Osteocyte (in vitro differentiated cells): ENCODE measurements at places on chromosomes 13 and 19. TPM values are rescaled to one million over a fixed set of nuclear protein-coding genes. Genes with fewer than 3 reads are reported as not detected.

DNA sequence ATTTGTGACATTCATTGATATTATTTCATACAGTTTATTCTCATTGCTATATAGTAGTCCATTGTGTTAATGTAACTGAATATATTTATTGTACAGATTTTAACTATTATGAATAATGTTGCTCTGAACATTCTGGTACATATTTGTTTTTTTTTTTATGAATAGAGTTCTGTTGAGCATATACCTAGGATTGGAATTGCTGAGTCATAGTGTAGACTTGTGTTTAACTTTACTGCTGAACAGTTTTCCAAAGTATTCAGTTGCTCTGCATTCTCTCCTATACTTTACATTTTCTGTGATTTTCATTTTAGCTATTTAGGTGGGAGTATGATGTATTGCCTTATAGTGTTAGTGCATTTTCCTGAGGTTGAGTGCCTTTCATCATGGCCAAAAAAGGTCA, 97.5 kb downstream of the MAB21L1 start:
- no peak overlapping the region for H3K27ac ChIP-seq
- no peaks in the 10 kb centered on the region for H3K27me3 ChIP-seq
- no peaks in the 10 kb centered on the region for H3K36me3 ChIP-seq
- DNase-seq: no peak
- H3K4me1 ChIP-seq: peaks cover 7% of the 10 kb centered on the region

The TNFSF11 gene
- total RNA-seq: 0.26 TPM in 1 of 2 replicates, not detected in the other

The IL27RA gene
- 1.8 and 1.9 TPM in 2 replicates for total RNA-seq

The OR7G3 gene
- total RNA-seq: not detected in 2 replicates

DNA sequence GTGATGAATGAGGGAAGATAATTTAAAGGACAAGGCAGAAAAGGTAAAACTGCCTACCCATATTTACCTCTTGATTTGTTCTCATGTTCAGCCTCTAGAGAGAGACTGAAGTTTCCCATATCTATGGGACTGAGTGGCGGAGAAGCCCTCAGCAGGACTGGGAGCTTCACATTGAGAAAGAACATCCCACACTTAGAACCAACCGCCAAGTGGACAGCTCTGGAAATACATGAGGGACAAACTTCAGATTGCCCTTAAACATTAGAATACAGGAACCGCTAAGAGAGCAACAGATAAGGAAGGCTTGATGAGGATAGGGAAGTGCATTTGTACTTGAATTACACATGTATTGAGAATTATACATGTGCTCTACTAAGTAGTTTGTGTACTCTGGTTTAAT, 316.0 kb upstream of the MIR17HG start:
- H3K36me3 ChIP-seq: no peaks in the 10 kb centered on the region
- no peak overlapping the region for H3K27ac ChIP-seq
- no peak overlapping the region for H3K4me3 ChIP-seq
- peaks cover 14% of the 10 kb centered on the region for H3K27me3 ChIP-seq

The NCR1 gene
- total RNA-seq: not detected in 2 replicates

GRCh38 chr13:30824651-30825050, 81.4 kb upstream of the MEDAG start:
- no peak overlapping the region for H3K27ac ChIP-seq
- H3K4me1 ChIP-seq: peaks cover 13% of the 10 kb centered on the region
- no peak overlapping the region for H3K4me3 ChIP-seq

The HS6ST3 gene
- not detected in 2 replicates for total RNA-seq

The IGFL3 gene
- not detected in 2 replicates for total RNA-seq

- no peak for DNase-seq
- H3K36me3 ChIP-seq: peaks cover 8% of the 10 kb centered on the region
- no peak overlapping the region for H3K4me3 ChIP-seq
- peak overlapping the region; percentile 60 for H3K27ac ChIP-seq
Measured at GRCh38 chr19:5563935-5564612, 3.7 kb downstream of the TINCR start.

The PEAK3 gene
- 0.44 and 0.51 TPM in 2 replicates for total RNA-seq

GRCh38 chr13:25037057-25037813, 58.7 kb upstream of the PABPC3 start:
- DNase-seq: no peak
- peaks cover 63% of the 10 kb centered on the region for H3K27me3 ChIP-seq
- H3K27ac ChIP-seq: no peak overlapping the region
- no peaks in the 10 kb centered on the region for H3K4me1 ChIP-seq
- H3K36me3 ChIP-seq: no peaks in the 10 kb centered on the region
- no peak overlapping the region for H3K4me3 ChIP-seq

The CYP4F2 gene
- total RNA-seq: not detected in 2 replicates

The WASF3 gene
- 17.1 and 20.0 TPM in 2 replicates for total RNA-seq

DNA sequence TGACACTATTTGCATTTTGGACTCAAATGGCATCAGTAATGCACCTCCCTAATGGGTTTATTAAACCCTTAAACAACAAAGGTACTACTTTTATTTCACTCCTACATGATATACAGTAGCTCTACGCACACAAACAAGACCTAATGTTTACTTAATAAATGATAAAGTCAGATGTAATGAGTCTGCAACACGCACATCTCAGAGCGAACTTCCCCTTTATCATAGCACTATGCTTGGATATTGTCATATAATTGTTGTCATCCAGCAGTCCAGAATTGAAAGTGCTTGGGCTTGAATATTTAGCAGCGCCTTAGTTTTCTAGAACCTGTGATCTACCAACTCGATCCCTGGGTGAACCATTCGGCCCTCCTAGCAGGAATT, 772 bp downstream of the PARP4 start:
- H3K27ac ChIP-seq: peak overlapping the region; percentile 97
- H3K36me3 ChIP-seq: peaks cover 6% of the 10 kb centered on the region
- peaks cover 3% of the 10 kb centered on the region for H3K27me3 ChIP-seq
- peaks cover 19% of the 10 kb centered on the region for H3K4me1 ChIP-seq

GRCh38 chr19:4722671-4723594, 709 bp downstream of the DPP9 start:
- H3K4me3 ChIP-seq: peak overlapping the region; percentile 94
- H3K36me3 ChIP-seq: peaks cover 2% of the 10 kb centered on the region
- H3K27me3 ChIP-seq: no peaks in the 10 kb centered on the region
- H3K4me1 ChIP-seq: peaks cover 32% of the 10 kb centered on the region
- H3K27ac ChIP-seq: peak overlapping the region; percentile 89
- DNase-seq: no peak

The SPACA4 gene
- not detected in 2 replicates for total RNA-seq

GRCh38 chr19:35310811-35311465, 18.0 kb upstream of the CD22 start:
- no peak overlapping the region for H3K27ac ChIP-seq
- no peak overlapping the region for H3K4me3 ChIP-seq
- H3K4me1 ChIP-seq: peaks cover 1% of the 10 kb centered on the region

DNA sequence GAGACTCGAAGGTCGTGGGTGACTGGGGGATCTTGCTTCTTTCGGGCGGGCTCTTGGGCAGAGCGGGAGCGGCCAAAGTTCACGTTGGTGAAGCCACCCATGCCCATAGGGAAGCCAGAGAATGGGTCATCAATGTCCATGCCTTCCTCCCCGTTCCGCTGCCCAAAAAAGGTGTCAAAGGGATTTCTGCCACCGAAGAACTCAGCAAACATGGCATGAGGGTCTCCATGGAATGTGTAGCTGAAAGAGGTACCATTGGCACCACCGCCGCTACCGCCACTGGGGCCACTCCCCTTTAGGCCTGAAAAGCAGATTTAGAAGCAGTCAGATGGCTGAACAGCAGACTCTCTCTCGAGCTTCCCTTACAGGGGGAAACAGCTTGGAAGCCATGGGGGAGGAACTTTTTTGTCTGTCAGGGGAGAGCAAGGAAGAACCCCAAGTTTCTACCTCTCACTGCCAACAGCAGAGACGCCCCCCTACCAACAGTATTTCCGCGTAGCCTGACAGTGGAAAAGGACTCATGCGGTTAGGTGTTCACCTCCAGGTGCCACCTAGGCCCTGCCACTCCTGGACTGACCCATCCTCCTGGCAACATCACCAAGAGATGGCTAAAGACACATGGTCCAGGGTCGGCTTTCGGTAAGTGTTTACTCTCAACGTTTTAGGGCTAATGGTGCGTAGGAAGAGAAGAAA, 1.3 kb downstream of the DNAJB1 start:
- no peaks in the 10 kb centered on the region for H3K27me3 ChIP-seq
- peak overlapping the region; percentile 75 for H3K27ac ChIP-seq
- H3K36me3 ChIP-seq: peaks cover 24% of the 10 kb centered on the region

DNA sequence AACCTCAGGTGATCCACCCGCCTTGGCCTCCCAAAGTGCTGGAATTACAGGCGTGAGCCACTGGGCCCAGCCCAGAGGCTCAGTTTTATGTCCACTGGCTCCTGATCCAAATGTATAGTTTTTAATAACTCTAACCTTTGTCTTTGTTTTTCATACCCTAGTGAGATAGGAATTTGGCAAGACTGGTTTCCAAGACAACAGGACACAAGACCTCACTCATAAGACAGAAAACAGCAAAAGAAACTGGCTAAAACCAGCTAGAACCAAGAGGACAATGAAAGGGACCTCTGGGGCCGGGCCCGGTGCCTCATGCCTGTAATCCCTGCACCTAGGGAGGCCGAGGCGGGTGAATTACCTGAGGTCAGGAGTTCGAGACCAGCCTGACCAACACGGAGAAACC, 27.6 kb downstream of the CPT1C start:
- H3K36me3 ChIP-seq: no peaks in the 10 kb centered on the region
- H3K27ac ChIP-seq: peak overlapping the region; percentile 93

The KLHL1 gene
- not detected in 2 replicates for total RNA-seq

The RNF113B gene
- not detected in 2 replicates for total RNA-seq

DNA sequence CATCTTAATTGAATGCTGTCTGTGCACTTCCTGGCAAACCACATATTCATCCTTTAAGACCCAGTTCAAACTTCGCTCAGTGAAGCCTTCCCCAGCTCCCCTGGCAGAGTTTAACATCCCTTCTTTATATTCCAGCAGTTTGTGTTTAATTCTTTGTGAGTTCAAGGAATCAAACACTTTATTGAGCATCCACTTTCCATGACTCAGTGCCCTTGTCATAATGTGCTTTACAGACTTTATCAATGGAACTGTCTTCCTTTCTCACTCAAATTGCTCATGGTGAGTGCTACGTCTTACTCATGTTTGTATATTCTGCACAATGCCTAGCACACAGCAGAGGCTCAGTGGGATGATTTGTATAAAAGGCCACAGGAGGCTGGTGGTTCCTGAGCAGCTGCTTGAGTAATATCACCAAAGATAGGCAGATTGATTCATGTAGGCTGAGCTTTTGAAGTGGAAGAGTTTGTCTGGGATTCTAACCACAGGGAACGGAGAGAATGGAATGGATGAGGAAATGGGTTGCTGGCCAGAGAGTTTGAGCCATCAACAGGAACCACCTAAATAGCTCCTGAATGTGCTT, 44.2 kb downstream of the SERTM1 start:
- no peak overlapping the region for H3K27ac ChIP-seq
- DNase-seq: no peak
- H3K4me3 ChIP-seq: no peak overlapping the region
- no peaks in the 10 kb centered on the region for H3K4me1 ChIP-seq

The DBP gene
- total RNA-seq: 18.5 and 20.3 TPM in 2 replicates

The KPTN gene
- total RNA-seq: 14.5 and 21.9 TPM in 2 replicates

The PCID2 gene
- total RNA-seq: 47.9 and 48.1 TPM in 2 replicates

GRCh38 chr13:107977071-107977574, 238.2 kb downstream of the LIG4 start:
- H3K27ac ChIP-seq: no peak overlapping the region
- H3K27me3 ChIP-seq: peaks cover 9% of the 10 kb centered on the region
- no peaks in the 10 kb centered on the region for H3K4me1 ChIP-seq
- no peak for DNase-seq
- no peaks in the 10 kb centered on the region for H3K36me3 ChIP-seq
- no peak overlapping the region for H3K4me3 ChIP-seq

The C1QTNF9B gene
- not detected in 2 replicates for total RNA-seq

- H3K36me3 ChIP-seq: no peaks in the 10 kb centered on the region
- H3K4me3 ChIP-seq: no peak overlapping the region
- peaks cover 12% of the 10 kb centered on the region for H3K4me1 ChIP-seq
- DNase-seq: no peak
- H3K27ac ChIP-seq: no peak overlapping the region
Measured at GRCh38 chr13:85417807-85418206, 381.4 kb downstream of the SLITRK6 start.

The KANK3 gene
- 0.30 TPM in 1 of 2 replicates, not detected in the other for total RNA-seq

- no peak for DNase-seq
- peaks cover 16% of the 10 kb centered on the region for H3K36me3 ChIP-seq
Measured at GRCh38 chr19:6412447-6413091, 12.0 kb downstream of the KHSRP start.

- H3K36me3 ChIP-seq: peaks cover 15% of the 10 kb centered on the region
- H3K4me1 ChIP-seq: peaks cover 26% of the 10 kb centered on the region
- no peaks in the 10 kb centered on the region for H3K27me3 ChIP-seq
- no peak overlapping the region for H3K27ac ChIP-seq
- no peak overlapping the region for H3K4me3 ChIP-seq
- no peak for DNase-seq
Measured at GRCh38 chr19:6260912-6261650, 18.7 kb downstream of the MLLT1 start.

The CYP2B6 gene
- not detected in 2 replicates for total RNA-seq

GRCh38 chr19:4414144-4414799, 11.8 kb downstream of the CHAF1A start:
- DNase-seq: no peak
- no peak overlapping the region for H3K4me3 ChIP-seq
- H3K4me1 ChIP-seq: peaks cover 7% of the 10 kb centered on the region
- no peak overlapping the region for H3K27ac ChIP-seq
- no peaks in the 10 kb centered on the region for H3K27me3 ChIP-seq

GRCh38 chr13:46595136-46595884, 42.3 kb downstream of the LRCH1 start:
- H3K36me3 ChIP-seq: no peaks in the 10 kb centered on the region
- H3K27ac ChIP-seq: peak overlapping the region; percentile 86
- no peak for DNase-seq
- peaks cover 63% of the 10 kb centered on the region for H3K4me1 ChIP-seq
- no peaks in the 10 kb centered on the region for H3K27me3 ChIP-seq

DNA sequence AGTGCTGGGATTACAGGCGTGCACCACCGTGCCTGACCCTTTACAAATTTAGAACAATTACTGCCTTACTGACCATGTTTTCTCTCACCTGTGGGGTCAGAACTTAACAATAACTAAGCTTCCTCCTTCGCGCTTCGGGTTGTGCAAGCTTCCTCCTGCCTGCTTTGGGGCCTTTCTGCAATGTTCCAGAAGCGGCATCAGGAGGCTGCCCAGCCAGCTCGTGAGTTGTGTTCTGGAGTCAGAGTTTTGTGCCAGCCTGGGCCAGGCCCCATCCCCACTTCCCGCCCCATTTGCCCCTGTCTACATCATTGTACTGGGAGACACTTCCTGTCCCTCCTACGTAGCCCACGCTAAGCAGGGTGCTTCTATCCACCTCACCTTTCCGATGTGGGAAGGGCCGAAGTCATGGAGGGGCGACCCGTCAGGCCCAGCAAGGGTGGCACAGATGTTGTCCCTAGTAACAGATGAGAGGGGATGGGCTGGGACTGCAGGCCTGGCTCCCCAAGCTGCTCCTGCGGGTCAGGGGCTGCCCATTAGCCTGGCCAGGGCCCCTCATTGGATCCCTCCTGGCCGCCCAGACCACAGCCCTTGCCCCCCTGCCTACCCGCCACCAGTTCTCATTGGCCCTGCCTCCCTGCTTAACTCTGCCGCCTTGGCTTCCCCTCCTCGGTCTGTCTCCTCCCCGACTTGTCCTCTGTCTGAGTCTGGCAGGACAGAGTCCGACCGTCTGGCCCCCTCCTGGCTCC, 13.4 kb downstream of the UHRF1 start:
- H3K36me3 ChIP-seq: peaks cover 5% of the 10 kb centered on the region
- H3K4me3 ChIP-seq: no peak overlapping the region
- H3K27me3 ChIP-seq: no peaks in the 10 kb centered on the region
- peaks cover 27% of the 10 kb centered on the region for H3K4me1 ChIP-seq
- DNase-seq: no peak

The PRODH2 gene
- not detected in 2 replicates for total RNA-seq
